Kasumi-1 (cell line): ENCODE measurements at places on chromosomes 2 and 18.

GRCh38 chr2:27860111-27860510 lies 30.1 kb downstream of the RBKS start:
- no peak for DNase-seq

DNA sequence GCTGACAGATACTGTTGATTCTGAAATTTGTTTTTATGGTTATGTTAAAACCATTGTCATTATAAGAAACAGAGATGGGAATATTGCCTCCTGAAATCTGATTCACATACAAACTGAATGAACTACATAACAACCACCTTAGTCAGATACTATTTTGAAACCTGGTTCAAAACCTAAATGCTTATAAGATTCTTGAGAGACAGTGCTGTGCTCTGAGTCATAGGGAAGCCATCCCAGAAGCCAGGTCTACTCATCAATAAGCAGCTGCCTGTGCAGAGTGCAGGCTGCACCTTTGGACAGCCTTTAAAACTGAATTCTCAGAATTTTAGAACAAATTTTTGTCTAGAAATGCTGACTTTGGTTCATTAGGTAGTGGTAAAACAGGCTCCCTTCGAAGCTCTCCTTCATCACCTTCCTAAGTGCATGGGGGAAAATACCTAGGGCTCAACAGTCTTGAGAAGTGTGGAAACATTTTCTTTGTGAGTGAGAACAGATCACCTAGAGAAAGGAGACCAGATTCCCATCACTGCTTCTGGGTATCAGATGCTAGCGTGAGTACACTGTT lies at the start of gene SERPINB7:
Gene SERPINB7, plus strand, starts transcription at position 253 of the 565 bp plus-strand sequence. CDS start 6,955 bp downstream, outside the sequence.
- DNase-seq = no peak

DNA sequence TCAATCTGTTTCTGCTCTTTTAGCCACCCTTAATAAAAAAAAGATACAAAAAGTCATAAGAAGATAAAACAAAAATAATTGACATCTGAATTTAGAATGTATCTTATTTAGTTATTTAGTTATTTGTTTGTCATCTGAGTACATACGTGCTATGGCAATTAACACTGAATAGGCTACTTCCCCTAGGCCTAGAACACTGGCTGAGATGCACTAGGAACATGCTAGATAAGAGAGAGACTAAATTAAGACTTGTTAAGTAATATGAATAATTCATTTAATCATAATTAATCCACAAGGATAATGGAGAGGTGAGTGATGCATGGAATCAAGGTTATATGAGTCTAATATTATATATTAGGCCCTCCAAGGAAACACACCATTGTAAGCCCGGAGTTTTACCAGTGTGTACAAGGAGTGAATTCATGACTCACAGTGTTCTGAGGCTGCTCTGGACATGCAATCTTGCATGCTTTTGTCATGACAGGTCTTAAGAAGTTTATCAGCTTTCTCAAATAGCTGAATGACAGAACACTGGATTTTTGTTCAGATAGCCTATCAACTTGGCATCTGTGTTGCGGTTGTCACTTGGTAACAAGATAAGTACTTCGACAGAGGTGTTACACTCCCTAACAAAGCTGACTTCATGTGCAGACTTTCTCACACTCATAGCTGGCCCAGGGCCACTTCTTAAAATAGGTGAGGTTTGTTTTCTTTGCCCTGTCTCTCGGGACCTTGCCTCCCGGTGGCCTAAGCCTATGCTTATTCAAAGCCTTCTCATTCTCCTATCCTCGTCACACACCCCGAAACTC lies 5.0 kb upstream of the SERPINB2 start:
- no peak for DNase-seq

DNA sequence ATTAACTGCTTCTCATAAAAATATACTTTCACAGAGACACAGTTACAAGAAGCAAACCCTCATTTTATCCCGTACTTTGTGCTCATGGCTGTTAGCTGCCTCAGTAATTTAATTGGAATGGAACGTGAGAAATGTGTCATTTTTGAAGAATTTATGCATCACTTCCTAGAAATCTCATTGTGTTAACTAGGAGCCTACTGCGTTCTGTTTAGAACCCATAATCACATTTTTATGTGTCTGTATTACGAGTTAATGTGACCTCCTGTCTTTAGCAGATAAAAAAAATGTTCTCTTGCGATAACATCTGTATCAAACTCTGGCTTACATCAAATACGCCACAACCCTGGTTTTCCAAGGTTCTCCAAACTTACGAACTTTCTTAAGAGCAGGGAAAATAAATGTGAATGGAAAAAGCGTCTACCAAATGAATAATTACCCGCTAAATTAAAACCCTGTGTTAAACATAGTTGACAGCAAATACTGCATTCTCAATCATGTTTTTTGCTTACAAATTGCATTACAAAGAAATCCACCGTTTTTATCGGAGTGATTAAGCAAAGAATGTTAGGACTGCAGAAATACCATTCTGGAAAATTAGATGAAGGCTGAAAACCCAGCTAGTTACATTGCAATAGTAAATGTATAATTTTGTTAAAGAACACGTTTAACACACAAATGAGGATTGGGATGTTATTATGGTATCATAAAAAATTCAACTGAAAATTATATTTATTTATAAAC lies 12.1 kb upstream of the GBX2 start:
- DNase-seq = no peak

DNA sequence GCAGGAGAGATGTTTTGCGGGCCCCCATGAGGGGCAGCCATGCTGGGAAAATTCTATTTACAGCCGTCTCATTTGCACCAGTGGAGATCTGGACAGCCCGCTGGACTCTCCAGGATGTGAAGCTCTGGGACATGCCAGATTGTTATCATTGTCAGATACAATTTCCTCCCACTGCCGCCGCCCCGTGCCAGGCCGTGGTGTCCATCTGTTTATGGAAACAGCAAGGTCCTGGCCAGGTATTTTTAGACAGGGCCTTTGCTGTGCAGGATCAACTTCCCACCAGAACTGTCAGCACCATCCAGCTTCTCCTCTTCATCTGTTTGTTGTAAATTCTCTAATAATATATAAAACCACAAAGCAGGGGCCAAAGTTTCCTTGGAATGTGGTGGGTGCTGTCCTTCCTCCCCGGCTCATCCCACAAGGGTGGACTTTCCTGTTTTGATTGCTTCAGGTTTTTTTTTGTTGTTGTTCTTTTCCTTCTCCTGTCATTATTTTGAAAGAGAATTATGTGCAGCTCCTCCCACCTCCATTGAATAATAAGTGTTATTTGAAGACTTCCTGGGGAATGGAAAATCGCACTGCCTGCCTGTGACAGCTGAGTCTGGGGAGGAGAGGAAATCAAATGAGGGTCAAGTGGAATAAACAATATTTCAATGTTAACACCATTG lies 398.1 kb downstream of the TNS1 start:
- no peak for DNase-seq
